NCI-H510A treated with DMSO at 0.1 percent for 48 hours (cell line): ENCODE measurements at places on chromosomes 2 and 18.

DNA sequence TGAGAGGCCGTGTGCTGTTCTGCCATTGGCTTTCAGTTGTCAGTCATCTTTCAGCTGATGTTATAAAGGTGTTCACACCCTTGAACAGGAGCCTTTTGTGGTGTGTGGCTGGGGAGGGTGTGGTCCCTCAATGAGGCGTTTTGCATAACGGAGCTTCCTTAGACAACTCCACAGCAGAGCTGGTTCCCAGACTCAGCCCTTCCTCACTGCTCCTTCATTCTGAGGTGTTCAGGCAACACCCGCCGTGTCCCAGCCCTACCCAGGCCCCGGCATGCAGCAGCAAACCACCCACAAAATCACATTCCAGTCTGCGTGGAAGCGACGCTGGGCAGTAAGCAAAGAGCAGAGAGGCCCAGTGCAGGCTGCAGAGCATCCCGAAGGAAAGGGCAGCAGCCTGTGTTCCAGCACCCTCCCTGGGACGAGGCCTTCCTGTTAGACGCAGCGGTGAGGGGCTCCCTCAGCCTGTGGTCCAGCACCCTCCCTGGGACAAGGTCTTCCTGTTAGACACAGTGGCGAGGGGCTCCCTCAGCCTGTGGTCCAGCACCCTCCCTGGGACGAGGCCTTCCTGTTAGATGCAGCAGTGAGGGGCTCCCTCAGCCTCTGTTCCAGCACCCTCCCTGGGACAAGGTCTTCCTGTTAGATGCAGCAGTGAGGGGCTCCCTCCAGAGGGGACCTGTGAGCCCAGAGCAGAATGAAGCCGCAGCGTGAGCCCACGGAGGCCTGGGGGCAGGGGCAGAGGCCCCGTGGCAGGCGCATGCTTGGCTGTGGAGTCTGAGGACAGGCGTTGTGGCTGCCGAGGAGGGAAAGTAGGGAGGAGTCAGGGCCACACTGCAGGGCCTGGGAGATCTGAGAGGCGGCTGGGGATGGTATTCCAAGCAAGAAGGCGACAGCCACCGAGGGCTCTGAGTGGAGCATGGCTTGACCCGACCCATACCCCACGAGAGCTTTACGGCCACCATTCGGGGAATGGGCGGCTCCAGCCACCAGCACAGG is 201.8 kb upstream of the HDAC4 start:
- no peak for DNase-seq

DNA sequence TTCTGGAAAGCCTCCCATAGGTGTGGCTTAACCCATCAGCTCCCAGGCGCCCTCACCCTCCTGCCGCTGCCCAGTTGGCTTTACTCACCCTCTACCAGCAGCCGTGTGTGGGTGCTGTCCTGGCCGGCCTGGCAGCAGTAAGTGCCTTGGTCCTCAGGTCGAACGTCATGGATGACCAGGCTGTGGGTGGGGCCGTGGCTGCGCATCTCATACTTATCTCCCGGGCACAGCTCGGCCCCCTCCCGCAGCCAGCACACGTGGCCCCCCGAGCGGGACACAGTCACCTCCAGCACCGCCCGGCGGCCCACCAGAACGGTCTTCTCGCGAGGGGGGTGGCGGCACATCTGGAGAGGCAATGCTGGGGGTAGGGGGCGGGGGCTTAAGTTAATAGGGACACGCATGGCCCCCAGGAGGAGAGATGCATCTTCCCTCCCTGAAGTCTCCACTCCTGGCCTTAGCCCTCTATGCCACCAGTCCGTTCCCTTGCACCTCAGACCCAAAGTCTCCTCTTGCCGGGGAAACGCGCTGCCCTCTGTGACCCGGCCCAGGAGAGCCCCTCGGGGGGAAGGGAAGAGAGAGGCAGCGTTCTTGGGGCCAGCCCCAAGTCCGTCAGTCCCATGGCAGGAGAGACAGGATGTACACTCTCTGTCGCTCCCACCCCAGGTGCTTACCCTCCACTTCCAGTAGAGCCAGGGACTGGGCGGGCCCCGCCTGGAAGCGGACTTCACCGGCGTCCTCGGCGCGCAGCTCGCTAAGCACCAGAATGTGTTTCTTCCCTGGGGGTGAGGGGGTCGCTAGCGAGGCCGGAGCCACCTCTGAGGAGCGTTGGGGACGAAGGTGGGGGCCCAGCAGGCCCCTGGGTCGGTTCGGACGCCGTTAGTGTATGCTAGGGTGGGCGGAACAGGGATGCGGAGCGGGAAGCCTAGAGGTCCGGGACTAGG is 7.9 kb downstream of the TMEM198 start:
- DNase-seq, result peak; percentile 80

- DNase-seq, result no peak
These were observed 73.7 kb downstream of the TANK start for GRCh38 chr2:161233858-161234431.

GRCh38 chr18:38557006-38557405 is 991.4 kb upstream of the CELF4 start:
- no peak for DNase-seq

DNA sequence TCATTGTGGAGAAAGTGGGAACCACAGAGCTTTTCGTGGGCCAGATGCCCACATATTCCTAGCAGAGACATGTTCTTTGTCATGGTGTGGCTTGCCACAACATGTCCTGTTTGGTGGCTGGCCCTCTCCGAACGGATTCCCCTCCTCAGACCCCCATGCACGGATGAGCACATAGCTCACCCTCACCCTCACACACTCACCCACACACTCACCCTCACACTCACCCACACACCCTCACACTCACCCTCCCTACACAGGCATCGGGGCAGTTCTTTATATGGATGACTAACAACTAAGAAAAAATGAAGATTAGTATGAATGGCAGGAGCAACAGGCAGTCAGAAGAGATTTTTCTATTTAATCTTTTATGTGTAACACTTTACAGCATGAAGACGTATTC is 149.9 kb downstream of the ZNF236 start:
- no peak for DNase-seq

DNA sequence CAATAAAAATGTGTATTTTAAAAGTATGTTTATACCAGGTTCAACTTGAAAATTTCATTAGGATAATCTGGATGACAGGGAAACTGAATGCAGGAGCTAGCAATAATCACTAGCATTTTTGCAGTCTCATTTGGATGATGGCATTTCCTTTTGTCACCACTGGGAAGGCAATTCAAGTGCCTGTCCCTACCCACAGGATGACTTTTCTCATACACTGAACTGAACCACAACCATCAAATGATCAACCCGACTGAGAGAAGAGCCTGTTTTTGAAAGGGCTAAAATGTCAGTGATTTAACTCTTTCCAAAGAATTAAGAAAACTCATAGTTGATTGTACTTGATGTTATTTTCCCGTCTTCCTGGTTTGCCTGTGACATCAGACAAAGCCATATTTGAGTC is 115.0 kb downstream of the FAM124B start:
- DNase-seq, result no peak

GRCh38 chr2:119294671-119295070 is 71.0 kb downstream of the STEAP3 start:
- no peak for DNase-seq

DNA sequence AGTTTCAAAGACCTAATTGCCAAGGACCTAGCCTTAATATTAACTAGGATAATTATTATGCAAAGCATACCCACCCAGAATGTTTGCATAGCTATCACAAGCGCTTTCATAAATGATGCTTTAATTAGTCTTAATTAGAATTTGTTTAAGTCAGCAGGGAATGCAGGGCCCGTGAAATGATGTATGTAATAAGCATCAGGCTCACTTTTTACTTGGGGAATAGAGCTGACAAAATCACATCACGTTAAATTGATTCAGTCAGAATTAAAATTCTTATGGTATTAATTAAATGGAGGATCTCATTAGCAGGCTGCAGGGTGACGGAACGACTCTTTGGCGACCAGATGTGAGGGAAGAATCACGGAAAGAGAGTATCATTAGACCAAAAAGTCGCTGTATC is 264.5 kb downstream of the GPD2 start:
- no peak for DNase-seq

DNA sequence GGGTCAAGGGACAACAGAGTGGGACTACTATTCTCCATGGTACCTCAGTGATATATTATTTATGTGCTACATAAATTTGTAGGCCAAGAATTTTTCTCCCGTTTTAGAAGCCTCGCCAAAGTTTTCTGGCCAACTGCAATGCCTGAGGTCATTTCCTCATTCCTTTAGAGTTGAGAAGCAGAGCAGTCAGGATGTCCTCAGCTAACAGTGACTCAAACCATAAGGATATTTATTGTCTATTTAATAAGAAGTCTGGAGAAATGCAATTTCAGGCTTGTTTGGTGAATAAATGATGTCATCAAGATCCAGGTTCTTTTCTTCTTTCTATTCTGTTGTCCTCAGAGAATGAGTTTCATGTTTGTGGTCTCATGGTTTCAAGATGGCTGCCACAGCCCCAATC is 91.0 kb downstream of the ADCYAP1 start:
- DNase-seq, result no peak

GRCh38 chr2:235864302-235864701 is 303.9 kb downstream of the GBX2 start:
- no peak for DNase-seq

- DNase-seq, result peak; percentile 92
These were observed 38.2 kb downstream of the SESTD1 start for GRCh38 chr2:179226203-179226960.

DNA sequence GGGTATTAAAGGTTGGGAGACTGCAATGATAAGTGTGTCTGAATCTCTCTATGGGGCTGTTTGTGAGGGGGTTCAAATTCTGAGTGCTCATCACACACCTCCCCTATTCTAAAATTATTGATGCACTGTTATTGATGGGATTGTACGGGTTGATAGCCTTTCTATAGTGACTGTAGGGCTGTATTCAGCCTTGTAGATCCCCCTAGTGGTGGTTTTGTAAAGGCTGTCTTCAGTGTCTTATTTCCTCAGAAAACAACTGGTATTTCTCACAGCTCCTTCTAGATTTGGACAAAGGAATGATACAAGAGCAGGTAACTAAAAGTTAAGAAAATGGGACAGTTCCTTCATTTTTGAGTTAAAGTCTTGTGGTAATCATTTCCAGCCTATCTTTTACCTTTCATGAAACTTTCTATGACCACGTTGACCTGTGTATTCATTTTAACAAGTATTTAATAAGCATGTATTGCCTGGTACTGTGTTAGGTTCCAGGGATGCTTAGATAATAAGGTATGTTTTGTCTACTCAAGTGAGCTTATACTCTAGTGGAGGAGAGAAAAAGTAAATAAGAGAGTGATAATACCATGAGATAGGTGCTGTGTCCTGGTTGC is 21.2 kb downstream of the SMAD4 start:
- DNase-seq, result no peak

GRCh38 chr2:186159101-186159500 is 327.0 kb upstream of the ZC3H15 start:
- no peak for DNase-seq

DNA sequence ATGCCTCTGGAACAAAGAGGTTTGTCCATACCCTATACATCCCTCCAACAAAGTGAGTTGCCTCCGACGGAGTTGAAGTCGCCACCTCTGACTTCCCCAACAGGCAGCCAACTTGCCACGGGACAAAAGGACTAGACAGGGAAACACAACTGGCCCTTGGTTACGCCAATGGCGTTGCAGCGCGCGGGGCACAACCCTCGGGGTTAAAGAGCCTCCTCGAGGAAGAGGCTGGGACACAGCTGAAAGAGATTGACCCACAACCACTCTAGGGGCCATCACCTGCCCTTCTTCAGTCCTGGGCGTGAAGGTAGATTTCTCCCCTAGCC is 545 bp downstream of the GTF3C2 start:
- DNase-seq, result peak; percentile 60

DNA sequence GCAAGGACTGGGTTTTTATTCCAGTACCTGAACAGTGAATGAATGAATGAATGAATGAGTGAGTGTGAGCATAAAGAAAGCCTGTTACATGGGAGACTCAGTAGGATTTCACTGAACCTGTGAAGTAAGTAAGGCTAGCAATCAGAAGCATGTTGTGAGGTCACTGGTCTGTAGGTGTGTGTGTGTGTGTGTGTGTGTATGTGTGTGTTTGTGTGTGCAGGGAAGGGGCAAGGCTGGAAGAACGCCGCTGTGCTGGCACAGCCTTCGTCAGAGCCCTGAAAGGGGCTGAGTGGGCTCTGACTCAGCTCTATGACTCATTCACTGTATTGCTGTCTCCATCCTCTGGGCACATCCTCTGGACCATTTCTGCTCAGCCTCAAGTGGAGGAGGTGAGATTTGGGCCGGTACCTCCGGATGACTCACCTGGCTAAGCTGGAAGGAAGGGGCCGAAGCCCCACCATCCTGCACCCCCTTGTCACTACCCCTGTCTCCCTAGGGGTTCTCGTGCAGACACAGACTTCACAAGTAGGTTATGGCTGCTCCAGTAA is 51.4 kb upstream of the MRPL33 start:
- no peak for DNase-seq

GRCh38 chr2:241494311-241494908 is 14.0 kb downstream of the STK25 start:
- DNase-seq, result no peak

DNA sequence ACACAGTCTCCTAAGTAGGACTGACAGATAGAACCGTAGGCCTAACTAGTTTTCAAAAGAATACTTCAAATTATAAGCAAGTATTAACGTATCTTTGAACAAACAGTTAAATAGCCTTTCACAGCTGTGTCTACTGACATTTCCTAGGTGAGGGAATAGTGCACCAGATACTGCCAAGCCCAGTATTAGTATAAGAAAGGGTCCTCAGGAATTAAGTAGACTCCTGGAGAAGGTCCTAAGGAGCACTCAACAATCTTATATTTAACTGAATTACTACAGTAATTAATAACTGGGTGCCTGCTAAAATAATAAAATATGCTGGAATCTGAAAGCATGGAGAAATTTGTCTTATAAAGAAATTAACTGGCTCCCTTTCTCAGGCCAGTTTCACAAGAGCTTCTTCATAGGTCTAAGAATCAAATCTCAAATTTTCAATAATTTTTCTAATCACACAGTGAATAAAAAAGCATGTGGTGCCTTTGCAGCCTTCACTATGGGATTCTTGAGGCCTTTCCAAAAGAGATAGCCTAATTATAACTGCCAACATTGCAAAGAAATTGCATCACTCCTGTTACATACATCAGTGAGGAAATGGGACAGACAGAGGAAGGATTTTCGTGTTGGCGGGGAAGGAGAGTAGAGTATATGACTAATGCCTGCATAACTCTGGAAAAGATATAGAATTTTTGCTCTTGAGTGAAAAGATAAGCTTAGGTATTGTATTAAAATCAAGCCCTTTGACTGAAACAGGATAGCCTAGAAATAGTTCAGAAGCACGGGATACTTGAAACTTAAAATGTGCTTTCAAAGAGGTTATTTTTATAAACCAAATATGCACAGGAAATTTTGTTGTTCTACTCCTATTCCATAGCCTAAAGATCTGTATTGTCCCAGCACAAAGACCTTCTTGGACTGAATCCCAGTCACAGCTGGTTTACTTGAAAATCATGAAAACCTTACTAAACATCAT is 228.6 kb upstream of the STK17B start:
- DNase-seq, result no peak

- no peak for DNase-seq
These were observed 47.2 kb downstream of the USP34 start for GRCh38 chr2:61423714-61424113.
